ENCODE measurements at places on chromosomes 7 and 10. TPM values are rescaled to one million over a fixed set of nuclear protein-coding genes. Genes with fewer than 3 reads are reported as not detected.

DNA sequence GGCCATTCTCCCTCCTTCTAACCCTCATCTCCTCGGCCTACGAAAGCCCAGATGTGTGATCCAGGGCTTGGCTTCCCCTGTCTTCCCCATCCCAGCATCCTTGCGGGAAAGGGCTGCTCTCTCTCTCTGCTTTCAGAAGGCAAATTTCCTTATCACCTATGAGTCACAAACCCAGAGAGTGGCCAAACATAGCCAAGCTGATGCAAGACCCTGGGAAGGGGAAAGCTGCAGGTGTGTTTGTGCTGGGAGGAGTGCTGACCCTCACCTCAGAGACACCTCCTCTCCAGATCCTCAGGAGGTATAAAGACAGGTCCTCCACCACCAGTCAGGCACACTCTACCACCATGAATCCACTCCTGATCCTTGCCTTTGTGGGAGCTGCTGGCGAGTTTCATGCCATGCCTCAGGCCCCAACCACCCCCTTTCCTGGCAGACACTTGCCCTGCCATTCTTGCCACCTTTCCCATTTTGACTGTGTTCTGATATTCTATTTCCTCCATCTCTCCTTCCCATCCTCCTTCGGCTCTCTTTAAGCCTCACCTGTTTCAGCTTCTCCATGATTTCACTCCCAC, 10.6 kb upstream of the PRSS2 start:
- no peak for DNase-seq
- no peak overlapping the region for H3K27ac ChIP-seq
- H3K27me3 ChIP-seq: no peaks in the 10 kb centered on the region
- no peaks in the 10 kb centered on the region for H3K4me1 ChIP-seq
- H3K4me3 ChIP-seq: no peak overlapping the region

DNA sequence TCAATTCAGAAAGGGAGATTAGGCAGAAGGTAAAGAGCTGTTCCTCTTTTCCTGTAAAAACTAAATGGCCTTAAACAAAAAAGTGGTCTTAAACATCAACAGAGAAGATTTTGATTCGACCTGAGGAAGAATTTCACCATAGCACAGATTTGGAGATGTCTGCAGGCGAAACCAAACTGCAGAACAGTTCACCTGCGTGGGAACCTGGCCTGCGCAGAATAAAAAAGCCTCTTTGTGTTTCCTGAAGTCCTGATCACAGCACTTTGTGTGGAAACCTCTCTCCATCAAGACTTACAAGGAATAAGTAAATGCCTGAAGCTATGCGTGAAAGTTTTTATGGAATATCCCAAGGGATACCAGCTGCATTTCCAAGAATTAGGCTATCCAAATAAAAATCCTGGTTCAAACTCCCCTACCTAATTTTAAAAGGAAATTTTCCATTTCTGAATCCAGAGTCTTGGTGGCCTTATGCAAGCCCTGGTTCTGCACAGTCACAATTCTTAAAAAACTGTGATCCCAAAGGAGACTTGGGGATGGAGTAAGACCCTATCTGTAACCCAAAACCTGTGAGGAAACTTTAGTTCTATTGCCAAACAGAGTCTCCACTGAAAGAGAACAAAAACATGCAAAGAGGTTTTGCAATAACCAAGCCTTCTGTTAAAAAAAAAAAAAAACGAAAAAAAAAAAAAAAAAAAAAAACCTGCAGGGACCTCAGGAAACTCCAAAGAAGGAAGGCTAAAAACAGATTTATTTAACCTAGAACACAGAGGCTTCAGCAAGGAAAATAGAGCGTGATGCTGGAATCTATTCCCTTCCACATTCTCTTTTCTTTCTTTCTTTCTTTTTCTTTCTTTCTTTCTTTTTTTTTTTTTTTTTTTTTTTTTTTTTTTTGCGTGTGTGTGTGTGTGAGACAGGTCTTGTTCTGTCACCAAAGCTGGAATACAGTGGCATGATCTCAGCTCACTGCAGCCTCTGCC, 10.4 kb downstream of the CALML3 start:
- H3K27ac ChIP-seq: peak overlapping the region; percentile 43
- no peak overlapping the region for H3K4me3 ChIP-seq
- H3K27me3 ChIP-seq: no peaks in the 10 kb centered on the region
- DNase-seq: peak; percentile 15

- H3K27ac ChIP-seq: no peak overlapping the region
- H3K36me3 ChIP-seq: no peaks in the 10 kb centered on the region
- no peak for DNase-seq
- no peaks in the 10 kb centered on the region for H3K4me1 ChIP-seq
These were observed 16.0 kb downstream of the DENND2A start for GRCh38 chr7:140624392-140625191.

The HOXA5 gene
- total RNA-seq: 8.0 TPM

The ACTR3C gene
- total RNA-seq: 5.2 TPM

The SPDYE6 gene
- total RNA-seq: not detected
